ENCODE measurements at places on chromosomes 16 and 17.
A peak's percentile ranks its signal among the peaks of the same experiment; 100 is the strongest.

- DNase-seq, result peak; percentile 66
Observed at GRCh38 chr16:48623304-48624016, 13.5 kb upstream of the N4BP1 start.

DNA sequence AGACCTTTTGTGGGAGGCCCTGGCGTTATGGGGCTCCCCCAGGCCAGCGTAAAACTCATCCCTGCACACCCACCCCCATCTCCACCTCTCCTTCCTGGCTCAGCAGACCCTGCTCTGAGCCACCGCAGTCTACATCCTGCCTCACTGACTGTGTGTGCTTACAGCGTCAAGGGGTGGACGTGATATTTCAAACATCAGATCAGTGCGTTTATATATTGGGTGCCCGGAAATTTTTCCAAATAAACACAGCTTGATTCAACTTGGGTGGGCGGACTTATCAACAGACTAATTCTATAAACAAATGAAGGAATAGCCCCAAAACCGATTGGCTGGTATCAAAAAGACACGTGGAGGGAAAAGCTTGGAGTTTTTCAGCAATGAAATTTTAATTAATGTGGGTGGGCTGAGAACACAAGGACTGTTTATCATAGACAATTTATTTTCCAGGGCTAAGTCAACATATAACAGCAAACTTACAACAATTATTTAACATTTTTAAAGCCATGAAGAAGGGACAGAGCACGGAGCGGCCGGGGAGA lies at the start of gene FOXL1:
TSS of gene FOXL1 (plus strand) at position 489 of the 539 bp plus-strand sequence. CDS start 175 bp downstream, outside the sequence.
- DNase-seq, result peak; percentile 38

- no peak for DNase-seq
Observed at GRCh38 chr17:17824119-17824782, 12.5 kb downstream of the SREBF1 start.

- DNase-seq, result no peak
Observed at GRCh38 chr16:88619859-88620815, 18.2 kb upstream of the IL17C start.

DNA sequence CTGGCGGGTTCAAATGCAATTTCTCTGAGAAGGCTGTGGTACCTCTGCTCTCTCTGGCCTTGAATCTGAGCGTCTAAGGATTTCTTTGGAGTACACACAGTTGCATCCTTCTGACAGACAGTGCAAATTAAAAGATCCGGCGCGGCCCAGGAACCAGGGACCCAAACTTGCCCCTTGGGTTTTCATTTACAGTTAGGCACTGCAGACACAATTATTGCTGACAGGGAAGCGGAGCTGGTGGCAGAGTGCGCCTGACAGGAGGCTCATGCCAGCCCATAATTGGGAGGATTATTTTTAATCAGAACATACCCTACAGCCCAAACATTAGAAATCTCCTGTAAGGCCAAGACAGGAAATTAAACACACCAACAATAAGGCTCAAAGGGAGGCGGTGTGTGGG lies 1023.4 kb upstream of the RBFOX1 start:
- DNase-seq, result no peak

GRCh38 chr16:76766538-76766937 lies 424.5 kb upstream of the MON1B start:
- no peak for DNase-seq

DNA sequence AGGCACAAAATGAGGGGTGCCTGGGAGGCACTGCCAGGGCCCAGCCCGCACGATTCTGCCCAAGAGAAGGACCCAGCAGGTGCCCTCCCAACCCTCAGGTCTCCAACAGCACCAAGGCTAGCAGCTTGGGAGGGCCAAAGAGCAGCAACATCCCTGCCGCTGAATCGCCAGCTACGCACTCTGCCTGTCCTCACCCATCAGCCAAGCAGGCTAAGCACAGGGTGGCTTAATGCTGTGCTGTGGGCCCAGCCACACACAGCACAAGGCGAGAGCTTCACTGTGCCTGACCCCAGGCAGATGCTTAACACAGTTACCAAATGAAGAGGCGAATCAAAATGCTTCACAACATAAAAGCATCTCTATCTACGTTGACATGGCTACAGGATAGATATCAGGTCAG lies 10.6 kb upstream of the MRPL38 start:
- DNase-seq, result no peak

DNA sequence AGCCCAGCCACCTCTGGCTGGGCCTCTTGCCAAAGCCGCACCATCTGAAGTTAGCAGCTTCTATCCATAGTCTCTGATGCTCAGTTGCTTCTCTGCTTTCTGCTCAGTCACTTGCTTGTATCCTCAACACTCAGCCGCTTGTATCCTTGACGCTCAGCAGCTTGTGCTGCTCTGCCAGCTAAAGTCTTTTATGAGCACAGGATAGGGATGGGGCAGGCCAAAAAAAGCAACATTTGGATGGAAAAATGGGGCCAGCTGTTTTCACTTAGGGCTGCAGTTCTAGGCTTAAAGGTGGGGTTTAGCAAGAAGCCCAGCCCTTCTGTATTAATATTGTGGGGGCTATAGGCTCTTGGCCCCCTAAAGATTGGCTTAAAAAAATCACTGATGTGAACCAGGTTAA lies 739.4 kb downstream of the CDH8 start:
- DNase-seq, result no peak
